ENCODE measurements at places on chromosomes 5 and 9. TPM values are rescaled to one million over a fixed set of nuclear protein-coding genes. Genes with fewer than 3 reads are reported as not detected.

DNA sequence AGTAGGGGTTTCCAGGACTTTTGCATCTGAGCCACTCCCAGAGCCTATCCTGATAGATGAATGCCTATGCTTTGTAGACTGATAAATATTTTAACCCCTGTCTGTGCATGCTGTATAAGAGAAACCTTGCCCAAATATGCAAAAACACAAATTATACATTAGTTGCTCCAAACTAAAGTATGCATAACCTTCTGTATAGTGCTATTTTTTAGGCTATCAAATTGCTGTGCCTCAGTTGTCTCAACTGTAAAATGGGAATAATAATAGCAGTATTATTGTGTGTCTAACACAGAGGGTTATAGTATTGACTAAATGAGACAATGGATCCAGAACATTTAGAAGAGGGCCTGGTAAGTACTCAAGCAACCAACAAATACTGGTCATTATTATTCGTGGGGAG, 117.7 kb downstream of the LIFR start:
- no peak for DNase-seq

DNA sequence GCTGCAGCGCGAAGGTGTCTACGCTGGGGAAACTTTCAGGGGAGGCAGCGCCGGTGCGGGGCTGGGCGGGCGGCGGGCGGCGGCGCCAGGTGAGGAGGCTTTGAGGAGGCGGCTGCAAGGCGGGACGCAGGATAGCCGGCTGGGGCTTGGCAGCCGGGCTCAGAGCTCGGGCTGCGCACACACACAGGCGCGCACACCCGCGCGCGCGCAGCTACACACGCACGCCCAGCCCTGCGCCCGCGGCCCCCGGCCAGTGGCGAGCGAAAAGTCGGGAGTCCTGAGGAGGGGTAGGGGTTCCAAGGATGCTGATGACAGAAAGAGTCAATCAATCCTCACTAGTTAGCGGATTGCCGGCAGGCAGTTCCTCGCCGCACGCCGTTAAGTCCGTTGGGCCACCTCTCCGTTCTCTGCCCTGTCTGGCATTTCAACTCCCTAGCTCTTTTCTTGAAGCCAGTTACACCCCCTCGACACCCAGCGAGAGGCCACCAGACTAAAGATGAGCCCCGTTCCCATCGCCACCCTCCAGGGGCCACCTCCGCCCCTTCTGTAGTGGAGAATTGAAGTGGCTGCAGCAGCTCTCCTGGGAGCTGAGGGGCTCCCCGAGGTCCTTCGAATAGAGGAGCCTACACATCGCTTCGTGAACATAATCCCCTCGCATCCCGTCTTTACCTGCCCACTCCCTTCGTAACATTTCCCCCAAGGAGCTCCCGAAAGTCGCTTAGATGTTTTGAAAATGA, 1640.3 kb upstream of the C9orf72 start:
- peak; percentile 14 for DNase-seq

PCDHGC5 gene
- 0.43 TPM for polyA plus RNA-seq

PPP2R2B gene
- 4.4 TPM for polyA plus RNA-seq

DNA sequence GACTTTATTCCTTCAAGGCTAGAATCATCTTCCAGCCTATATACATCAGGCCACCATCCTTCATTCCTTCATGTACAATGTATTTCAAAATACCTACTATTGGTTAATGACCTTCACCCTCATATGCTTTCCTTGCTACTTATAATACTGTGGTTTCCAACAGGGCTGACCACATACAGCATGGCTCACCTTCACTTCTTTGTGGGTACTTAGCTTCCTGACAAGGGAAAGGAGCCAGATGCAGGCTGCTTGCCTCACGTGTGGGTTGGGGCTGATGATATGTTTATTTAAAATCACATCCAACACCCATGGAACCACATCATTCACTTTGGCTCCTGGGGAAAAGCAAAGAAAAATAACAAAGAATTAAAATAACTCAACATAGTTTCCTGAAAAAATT, 63.9 kb upstream of the OR2K2 start:
- no peak for DNase-seq

C9orf50 gene
- not detected for polyA plus RNA-seq

- peak; percentile 29 for DNase-seq
These were observed 291.9 kb upstream of the PDE4D start for GRCh38 chr5:60185231-60186099.

DNA sequence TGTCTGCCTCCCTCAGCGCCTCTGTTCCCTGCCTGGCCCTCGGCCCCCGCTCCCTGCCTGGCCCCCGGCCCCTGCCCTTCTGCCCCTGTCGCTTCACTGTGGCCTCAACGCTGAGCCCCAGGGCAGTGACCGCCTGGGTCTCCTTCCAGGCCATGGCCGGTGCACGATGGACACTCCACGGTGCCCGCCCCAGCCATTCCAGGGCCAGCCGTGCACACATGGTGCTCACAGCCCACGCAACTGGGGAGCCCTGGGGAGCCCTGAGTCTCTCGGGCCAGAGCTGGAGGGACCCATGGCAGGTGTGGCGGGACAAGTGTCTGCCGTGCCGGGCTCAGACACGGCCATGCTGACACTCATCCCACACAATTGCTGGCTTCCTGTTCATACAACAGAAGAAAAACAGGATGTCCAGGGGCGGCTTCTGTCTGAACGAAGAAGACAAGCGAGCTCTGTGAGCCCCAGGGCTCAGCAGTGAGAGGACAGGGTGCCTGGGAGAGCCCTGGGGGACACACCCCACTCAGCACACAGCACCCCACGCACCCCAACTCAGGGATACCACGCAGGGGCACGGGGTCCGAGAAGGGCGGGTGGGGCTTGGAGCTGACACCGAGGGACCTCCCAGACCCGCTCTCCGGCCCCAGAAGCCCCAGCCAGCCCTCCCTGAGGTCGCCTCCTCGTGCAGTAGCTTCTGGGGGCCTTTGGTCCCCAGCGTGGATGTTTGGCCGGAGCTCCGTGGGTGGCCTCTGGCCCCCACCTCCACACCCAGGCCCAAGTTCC, 35.7 kb downstream of the EXD3 start:
- DNase-seq, result no peak
